Caki2 (cell line): ENCODE measurements at places on chromosomes 2 and 18. TPM values are rescaled to one million over a fixed set of nuclear protein-coding genes. Genes with fewer than 3 reads are reported as not detected.

DNA sequence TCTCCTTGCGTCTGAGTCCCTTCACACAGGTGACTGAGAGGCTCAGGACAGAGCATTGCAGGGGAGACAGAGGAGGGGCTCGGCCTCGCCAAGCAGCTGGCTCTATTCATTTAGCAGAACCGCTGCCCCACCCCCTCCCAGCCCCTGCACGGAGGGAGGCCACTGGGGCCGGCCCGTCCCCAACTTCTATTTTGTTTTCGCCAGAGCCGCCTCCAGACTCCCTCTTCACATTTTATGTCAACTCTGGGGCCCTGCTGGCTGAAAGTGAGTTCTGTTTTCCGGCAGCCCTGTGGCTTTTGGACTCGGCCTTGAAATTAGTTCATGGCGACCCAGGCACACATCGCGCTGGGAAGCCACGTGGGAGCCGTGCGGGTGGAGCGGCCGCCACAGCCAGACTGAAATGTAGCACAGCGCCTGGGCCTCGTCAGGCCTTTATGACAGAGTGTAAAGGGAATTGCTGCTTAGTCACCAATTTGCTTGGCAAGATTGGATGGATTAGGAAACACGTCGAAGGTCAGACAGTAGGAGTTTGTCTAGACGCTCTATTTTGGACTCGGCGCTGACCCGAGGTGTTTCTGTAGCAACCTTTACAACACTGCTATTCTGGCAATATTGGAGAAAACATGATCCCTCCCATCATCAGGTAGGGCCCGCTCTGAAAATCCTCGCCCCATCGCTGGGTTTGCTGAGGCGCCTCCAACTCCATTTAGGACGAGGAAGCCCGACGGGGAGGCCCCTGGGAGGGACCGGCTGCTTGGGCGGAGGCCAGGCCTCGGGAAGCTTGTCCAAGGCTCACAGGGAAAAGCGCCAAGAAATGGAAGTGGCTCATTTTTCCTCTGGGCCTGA lies 90.7 kb upstream of the CTDP1 start:
- no peak for DNase-seq

DNA sequence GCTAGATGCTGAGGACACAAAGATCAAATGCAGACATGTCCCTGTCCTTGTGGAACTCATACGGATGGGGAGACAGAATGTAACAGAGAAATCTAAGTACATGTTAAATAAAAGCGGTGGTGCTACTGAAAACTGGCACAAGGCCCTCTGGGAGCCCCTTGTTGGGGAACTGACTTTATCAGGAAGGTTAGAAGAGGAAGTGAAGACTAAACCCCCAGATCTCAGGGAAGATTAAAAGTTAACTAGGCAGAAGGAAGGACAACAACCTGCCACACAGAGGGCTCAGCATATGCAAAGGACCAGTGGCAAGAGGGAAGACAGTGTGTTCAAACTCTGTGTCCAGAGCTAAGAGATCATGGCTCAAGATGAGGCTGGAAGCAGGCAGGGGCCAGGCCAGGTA lies 4.8 kb downstream of the CACNB4 start:
- no peak for DNase-seq

- DNase-seq, result no peak
These were observed 322.8 kb upstream of the TANK start for GRCh38 chr2:160837416-160837815.

The LYPD6B gene
- total RNA-seq, result not detected in 2 replicates

The LRRTM4 gene
- total RNA-seq, result 2.1 and 2.6 TPM in 2 replicates
